ENCODE measurements at places on chromosomes 2 and 18. TPM values are rescaled to one million over a fixed set of nuclear protein-coding genes. Genes with fewer than 3 reads are reported as not detected.
A peak's percentile ranks its signal among the peaks of the same experiment; 100 is the strongest.

Gene UCN
- 0.59 TPM for total RNA-seq

GRCh38 chr18:74689251-74689650 lies 91.6 kb downstream of the ZNF407 start:
- DNase-seq, result no peak

DNA sequence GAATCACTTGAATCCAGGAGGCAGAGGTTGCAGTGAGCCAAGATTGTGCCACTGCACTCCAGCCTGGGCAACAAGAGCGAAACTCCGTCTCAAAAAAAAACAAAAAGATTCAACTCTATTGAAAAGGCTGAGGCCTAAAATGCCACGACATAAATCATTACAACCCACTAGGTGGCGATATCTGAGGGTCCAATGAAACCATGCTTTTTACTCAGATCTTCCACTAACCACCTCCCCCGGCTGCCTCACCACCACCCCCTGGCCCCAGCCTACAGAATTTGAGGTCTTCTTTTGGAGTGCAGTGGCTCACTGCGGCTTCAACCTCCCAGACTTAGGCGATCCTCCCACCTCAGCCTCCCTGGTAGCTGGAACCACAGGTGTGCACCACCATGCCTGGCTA lies 57.5 kb downstream of the AP1S3 start:
- peak; percentile 80 for DNase-seq

Gene C2orf74
- 11.6 TPM for total RNA-seq

DNA sequence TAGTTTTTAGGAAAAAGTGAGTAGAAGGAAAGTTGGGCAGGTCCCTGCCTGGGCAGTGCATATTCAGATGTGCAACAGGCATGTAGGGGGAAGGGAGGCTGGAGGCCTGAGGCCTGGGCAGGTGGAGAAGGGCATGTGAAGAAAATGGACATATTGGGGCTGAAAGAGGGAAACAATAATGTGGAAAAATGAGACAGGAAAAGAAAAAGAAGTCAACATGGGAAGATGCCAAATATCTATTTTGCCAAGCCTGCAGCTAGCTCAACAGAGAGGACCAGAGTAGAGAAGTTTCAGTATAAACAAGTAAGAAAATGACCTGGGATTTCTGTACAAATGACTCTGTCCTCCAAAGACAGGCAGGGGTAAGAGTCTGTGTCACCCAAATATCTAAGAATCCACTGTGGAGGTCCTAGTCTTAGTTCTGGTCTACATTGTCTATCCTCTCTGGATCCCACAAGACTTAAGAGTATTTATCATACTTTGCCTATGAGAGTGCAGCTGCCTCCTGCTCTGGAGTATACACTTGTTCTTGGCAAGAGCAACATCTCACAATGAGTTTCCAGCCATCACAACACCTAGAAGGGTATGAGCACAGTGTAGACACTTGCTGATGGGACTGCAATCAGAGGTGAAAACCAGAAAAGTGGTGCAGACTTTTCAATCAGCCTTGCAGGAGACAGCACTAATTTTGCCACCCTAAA lies 80.2 kb downstream of the CLHC1 start:
- DNase-seq, result peak; percentile 32

- no peak for DNase-seq
Measured at GRCh38 chr18:44514106-44514505, 166.6 kb upstream of the SETBP1 start.

Gene OR6B2
- total RNA-seq, result not detected

GRCh38 chr2:237588044-237588696 lies 2.4 kb downstream of the RAB17 start:
- DNase-seq, result peak; percentile 70

- DNase-seq, result no peak
Measured at GRCh38 chr18:12291690-12292089, 16.4 kb upstream of the TUBB6 start.

DNA sequence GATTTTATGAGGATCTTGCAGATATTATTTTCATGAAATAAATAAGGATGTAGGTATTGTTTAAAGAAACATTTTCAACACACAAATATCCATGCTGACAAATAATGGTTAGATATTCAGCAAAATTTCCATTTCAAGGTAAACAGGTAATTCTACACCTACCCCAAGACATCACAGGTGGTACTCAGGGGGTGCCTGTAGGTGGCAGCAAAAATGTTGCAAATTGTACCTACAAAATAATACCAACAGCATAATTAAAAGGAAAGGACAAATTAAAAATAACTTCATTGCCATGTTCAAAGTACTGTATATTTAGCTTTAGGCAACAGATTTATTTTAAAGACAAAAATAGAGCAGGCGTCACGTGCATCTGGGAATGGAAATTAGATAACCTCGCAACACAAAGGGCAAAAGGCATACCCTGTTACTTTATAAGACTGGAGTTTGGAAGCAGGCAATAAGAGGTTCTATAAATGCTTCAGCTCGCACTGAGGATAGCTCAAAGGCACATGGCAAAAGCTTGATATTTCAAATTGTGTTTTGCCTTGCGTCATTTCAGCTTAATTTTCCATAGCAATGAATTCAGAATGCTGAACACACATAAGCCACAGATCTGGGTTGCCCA lies 630.5 kb downstream of the TDRD15 start:
- peak; percentile 69 for DNase-seq

DNA sequence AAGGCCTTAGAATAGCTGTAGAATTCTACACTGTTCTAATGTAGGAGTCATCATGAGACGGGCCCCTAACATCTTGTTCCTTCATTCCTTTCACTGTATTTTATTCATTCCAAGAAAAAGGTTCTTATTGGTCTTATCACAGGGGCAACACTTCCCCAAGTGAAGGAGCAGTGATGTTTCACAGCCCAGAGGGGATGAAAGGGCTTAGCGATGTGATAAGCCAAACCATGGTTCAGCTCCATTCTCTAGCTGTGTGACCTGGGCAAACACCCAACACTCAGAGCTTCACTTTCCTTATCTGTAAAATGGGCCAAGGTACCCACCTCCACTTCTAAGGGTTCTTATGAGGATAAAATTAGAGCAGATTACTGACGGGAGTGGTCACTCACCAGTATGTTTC lies 25.4 kb upstream of the HS6ST1 start:
- peak; percentile 6 for DNase-seq

Gene MEP1B
- total RNA-seq, result not detected

Gene SEMA4C
- 82.4 TPM for total RNA-seq

GRCh38 chr2:96342085-96342484 lies 6.5 kb downstream of the NCAPH start:
- DNase-seq, result no peak

GRCh38 chr2:71935262-71935848 lies 212.3 kb downstream of the CYP26B1 start:
- peak; percentile 38 for DNase-seq

DNA sequence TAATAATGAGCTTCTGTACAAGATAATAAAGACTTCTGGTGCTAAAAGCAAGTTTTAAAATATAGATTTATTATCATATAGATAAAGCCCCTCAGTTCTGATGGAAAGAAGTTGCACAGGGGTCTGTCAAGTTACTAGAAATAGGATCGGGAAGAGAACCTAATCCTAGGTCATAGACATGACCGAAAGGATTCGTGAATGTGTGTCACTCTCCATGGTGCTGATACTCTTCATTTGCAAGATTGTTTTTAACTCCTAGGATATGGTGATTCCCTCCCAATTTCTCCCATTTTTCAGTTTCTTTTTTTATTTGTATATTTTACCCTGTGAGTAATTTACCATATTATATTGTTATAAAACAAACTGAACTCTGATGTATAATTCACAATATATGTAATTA lies 58.9 kb upstream of the CTNNA2 start:
- no peak for DNase-seq

- peak; percentile 91 for DNase-seq
Measured at GRCh38 chr2:235135990-235136561, 184.3 kb downstream of the SH3BP4 start.

GRCh38 chr2:238304116-238304515 lies 15.7 kb upstream of the PER2 start:
- DNase-seq, result no peak

DNA sequence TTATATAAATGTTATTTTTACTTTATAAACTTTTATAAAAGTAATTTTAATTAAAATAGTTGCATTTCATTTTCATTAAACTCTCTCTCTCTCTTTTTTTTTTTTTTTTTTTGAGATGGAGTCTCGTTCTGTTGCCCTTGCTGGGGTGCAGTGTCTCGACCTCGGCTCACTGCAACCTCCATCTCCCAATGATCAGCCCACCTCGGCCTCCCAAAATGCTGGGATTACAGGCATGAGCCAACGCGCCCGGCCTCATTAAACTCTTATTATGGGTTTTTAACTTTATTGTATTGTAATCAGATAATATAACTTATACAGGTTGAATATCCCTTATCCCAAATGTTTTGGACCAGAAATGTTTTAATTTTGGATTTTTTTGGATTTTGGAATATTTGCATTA lies 10.9 kb upstream of the NPPC start:
- no peak for DNase-seq

DNA sequence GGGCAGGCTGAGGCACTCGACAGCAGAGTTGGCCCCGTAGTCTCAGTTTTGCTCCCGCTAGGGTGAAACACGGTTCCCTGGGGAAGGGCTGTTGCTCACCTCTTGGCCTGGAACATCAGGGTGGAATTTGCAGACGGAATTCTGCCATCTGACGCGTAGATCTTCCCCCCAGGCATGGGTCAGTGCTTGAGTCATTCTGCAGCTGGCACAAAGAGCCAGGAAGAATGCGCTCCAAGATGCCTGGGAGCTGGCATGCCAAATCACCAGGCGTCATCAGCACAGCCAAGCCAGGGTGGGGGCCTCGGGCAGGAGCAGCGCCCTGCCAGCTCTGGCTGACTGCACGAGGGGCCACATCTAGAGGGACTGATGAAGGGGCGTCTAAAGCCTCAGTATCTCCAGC lies 42.7 kb downstream of the ODC1 start:
- no peak for DNase-seq

Gene G6PC2
- not detected for total RNA-seq

- peak; percentile 38 for DNase-seq
Measured at GRCh38 chr2:120236316-120236715, 13.1 kb upstream of the TMEM185B start.

Gene GPD2
- 51.7 TPM for total RNA-seq

DNA sequence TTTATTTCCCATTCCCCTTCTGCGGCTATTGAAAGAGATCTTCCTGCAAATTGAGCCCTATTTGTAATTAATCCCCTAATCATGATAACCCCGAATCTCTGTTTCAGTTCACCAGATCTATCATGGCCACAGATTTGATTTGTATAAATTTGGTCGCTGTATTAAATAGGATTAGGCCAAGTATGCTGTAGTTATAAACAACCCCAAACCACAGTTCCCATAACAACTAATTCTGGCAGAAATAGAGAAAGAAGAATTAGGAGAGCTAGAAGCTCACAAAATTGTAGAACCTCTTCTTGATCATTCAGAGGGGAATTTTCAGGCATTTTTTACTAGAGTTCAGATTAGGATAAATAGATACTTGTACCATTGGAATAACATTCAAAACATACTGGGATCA lies 433.7 kb upstream of the TNP1 start:
- no peak for DNase-seq

- DNase-seq, result peak; percentile 28
Measured at GRCh38 chr2:230930928-230931555, 6.0 kb upstream of the GPR55 start.

Gene LANCL1
- total RNA-seq, result 99.7 TPM

GRCh38 chr2:460861-461260 lies 173.0 kb upstream of the ALKAL2 start:
- DNase-seq, result no peak

DNA sequence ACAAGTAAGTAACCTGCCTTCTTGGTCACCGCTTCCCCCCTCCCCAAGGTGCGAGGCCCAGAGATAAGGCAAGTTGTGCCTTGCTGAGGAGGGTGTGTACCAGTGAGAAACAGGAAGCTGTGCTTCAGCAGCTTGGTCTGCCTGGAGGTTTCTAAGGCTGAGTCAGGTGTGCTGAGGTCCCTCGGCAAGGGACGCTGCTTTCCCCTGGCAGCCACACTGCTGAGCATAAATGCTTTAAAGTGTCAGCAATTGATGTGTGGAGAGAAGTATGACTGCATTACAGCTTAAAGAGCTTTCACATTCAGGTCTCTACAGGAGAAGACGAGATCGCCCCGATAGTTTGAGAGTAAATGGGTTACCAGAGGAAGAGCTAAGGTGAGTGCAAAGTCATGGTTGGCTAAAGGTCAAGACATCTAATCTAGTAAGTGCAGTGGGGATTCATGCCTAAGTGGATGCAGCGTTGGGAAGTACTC lies 86.9 kb downstream of the LIMS1 start:
- DNase-seq, result peak; percentile 88

- DNase-seq, result peak; percentile 83
Measured at GRCh38 chr18:65750389-65751154, at the start of gene CDH7. CDH7 (plus strand) TSS chr18:65751012; CDS start chr18:65762843, 11,831 bp downstream.

Gene SCN9A
- total RNA-seq, result not detected

DNA sequence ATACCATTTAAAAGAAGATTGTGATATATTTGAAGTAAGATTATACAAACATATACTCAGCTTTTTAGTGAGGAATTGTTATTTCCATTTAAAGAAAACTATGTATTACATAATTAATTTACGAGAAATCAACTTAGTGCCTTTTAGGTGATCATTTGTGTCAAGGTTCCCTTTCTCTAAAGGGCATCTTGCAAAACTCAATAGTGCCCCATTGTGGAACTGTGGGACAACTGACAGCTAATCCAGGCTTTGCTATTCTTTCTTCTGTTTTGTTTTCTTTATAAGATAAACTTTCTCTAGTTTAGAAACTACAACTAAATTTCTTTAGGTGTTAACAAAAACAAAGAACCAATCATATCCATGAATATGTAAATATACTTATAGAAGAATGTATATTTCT lies 24.3 kb upstream of the VIT start:
- DNase-seq, result no peak

Gene TACR1
- total RNA-seq, result 0.14 TPM

Measured in endodermal cell (in vitro differentiated cells).